ENCODE measurements at places on chromosomes 12 and 14.

DNA sequence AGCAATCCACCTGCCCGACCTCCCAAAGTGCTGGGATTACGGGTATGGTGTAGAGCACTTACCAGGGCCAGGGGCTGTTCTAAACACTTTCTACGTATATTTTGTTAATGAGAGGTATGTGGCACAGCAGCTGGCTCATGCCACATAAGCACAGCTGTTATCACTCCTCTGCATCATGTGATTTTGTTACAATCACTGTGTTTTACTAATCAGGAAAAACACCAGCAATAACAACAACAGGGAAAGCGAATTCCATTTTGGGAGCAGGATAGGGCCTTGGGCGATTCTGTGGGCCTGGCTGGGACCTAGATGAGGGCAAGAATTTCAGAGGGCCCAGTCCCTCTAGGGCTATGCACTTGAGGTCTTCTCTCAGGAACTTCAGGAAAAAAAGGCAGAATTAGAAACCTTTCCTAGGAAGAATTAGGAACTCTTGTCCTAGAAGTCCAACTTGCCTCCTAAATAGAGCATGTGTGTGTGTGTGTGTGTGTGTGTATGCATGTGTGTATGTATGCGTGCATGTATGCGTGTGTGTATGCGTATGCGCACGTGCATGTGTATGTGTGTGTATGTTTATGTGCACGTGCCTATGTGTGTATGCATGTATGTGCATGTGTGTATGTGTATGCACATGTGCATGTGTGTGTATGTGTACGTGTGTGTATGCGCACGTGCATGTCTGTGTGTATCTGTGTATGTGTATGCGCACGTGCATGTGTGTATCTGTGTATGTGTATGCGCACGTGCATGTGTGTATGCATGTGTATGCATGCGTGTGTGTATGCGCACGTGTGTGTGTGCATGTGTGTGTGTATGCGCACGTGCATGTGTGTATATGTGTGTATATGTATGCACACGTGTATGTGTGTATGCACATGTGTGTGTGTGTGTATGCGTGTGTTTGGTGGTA is 41.8 kb upstream of the CORO1C start:
- no peak for DNase-seq

- DNase-seq, result no peak
Observed at GRCh38 chr12:113500306-113500675, 28.6 kb upstream of the LHX5 start.

DNA sequence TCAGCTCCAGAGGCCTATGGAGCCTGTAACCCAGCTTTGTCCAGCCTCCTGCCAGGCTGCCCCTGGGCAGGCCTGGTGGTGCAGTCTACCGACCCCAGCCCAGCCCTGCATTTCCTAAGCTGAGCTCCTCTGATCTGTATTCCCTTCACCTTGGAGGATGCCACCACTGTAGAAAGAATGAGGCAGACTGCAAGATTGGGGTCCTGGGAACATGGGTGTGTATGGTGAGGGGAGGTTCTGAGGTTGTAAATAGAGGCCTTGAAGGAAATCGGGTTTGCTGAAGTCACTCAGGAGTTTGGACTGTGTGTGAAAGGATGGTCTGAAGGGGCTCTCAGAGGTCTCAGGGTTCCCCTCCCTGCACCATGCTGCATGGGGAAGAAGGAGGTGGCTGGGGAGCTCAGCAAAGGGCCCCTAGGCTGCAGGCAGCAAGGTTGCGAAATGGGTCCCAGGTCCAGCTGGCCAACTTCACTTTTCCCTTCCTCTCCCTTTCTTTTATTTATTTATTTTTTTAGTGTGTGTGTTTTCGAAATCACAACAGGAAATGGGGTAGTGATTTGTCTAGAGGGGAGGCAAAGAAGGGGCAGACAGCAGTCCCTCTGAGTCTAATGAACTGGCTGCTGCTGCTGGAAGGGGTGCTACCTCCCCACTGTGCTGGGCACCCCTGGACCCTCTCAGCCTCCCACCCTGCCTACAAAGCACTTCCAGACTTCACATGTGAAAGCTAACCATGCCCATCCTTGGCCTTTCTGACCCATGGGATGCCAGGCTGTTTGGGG is 1.2 kb upstream of the LRP1-AS start:
- peak; percentile 74 for DNase-seq

DNA sequence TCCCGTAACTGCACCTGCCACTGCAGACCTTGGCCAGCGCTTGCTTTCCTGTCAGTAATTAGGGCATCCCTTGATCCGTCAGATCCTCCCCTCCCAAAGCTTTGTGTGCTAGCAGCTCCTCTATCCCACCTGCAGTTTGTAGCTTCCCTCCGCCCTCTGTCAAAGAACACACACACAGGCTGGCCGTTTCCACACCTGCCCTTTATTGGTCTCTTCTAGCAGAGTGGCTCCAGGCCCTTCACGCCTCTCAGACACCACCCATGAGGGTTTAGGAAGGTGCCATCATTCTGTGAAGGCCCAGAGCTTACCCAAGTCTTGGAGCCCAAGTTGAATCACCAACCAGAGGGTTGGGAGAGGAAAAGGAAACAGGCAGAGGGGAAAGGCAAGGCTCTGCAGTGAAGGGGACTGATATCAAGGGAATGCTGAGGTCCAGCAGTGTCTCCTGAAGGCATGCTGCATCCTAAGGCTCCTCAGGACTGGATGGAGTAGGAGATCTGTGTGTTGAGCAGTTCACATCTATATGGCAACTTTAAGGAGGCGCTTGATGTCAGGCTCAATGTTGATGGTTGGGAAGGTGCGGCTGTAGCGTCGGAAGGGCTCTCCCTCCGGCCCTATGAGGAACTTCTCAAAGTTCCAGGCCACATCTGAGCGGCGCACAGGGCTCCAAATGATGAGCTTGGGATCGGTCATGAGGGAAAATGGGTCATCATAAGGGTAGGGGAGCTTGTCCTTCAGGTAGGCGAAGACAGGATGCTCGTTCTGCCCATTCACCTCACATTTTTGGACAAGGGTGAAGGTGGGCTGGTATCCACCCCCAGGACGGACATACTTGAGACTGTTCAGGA is 3.4 kb downstream of the GPX2 start:
- no peak for DNase-seq

GRCh38 chr14:50062438-50063085 is 53.8 kb downstream of the VCPKMT start:
- DNase-seq, result peak; percentile 58

- DNase-seq, result no peak
Observed at GRCh38 chr14:34580381-34580780, 40.9 kb upstream of the EAPP start.

DNA sequence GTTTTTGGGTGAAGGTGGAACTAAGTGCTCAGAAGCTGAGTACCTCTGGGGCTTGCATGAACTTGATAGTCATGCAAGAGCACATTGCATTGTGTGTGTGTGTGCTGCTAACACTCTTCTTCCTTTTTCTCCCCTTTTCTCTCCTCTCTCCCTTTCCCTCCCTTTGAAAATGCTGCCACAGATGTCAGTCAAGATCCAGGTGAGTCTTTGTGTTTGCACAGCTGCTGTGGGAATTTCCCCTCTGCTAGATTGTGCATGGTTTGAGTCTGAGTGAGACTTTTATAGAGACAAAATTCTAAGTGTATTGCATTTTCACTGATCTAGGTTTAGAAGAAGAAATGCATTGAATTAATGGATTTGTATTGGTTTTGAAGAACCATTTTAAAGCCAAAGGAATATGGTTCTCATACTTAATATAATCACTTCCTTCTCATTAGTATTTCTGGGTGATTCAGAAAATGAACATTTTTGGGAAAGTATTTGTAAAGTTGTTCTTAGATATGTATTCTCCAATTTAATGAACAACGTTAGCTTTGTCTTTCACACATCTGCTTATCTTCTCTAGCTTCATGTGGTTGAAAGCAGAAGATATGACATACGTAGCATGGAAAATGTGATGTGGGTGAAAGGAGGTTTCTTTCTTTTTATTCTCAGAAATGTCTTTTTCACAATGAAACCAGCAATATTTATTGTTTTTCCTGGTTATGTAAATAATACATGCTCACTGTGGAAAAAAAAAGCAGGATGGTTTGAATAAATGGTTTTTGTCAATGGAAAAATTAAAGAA is 108.5 kb downstream of the NRXN3 start:
- no peak for DNase-seq

DNA sequence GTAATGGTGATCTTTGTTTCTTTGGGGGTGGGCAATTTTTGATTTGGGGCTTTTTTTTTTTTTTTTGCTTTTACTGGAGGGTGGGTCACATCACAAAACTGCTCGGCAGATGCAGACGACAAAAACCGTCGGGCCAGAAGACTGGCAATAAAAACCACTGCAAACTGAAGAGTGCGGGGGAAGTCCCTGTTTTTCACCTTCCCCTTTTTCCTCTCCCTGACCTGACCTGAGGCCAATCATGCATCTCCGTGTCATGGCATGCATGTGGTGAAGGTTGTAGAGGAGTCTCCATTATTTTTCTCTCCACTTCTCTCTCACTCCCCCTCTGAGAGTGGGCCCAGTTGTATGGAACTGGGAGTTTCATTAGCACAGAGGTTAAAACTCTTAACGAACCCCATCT is 57.5 kb downstream of the AP5M1 start:
- no peak for DNase-seq

GRCh38 chr14:106067935-106068334 is 541.6 kb downstream of the TMEM121 start:
- DNase-seq, result no peak

- no peak for DNase-seq
Observed at GRCh38 chr12:48961331-48961730, 4.0 kb upstream of the ARF3 start.

GRCh38 chr14:33525626-33526025 is 425.2 kb downstream of the EGLN3 start:
- DNase-seq, result no peak

DNA sequence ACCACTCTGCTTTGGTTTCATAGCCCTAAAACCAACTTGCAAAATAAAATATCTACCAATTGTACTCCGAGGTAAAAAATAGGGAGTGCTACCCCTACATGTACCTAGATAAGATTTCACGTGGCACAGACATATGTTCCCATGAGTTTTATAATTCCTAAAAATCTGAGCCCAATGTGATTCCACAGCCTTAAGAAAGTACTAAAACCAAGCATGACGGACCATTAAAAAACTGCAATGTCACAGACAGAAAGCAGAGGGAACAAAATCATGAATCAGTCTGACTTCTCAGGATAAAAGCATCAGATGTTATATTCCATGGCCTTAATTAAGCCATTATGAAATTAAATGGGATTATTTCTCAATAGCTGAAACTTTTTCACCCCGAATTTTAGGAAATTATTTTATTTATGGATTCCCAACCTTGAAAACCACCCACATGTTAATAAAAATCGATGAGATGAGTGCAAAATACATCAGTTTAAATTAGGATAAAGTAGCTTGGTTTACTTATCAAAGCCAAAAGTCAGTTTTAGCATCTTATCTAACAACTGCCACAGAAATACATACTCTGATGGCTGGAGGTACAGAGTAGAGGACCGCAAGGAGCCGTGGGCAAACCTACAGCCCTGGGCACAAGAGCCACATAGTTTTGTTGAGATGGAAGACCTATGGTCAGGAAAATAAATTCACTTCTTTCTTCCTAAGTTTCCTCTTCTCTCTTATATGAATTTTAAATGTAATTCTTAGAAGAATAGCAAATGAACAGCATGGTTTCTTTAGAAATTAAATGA is 4.5 kb downstream of the ITPR2 start:
- no peak for DNase-seq

GRCh38 chr12:20917819-20918218 is 107.3 kb downstream of the SLCO1B3 start:
- DNase-seq, result no peak

DNA sequence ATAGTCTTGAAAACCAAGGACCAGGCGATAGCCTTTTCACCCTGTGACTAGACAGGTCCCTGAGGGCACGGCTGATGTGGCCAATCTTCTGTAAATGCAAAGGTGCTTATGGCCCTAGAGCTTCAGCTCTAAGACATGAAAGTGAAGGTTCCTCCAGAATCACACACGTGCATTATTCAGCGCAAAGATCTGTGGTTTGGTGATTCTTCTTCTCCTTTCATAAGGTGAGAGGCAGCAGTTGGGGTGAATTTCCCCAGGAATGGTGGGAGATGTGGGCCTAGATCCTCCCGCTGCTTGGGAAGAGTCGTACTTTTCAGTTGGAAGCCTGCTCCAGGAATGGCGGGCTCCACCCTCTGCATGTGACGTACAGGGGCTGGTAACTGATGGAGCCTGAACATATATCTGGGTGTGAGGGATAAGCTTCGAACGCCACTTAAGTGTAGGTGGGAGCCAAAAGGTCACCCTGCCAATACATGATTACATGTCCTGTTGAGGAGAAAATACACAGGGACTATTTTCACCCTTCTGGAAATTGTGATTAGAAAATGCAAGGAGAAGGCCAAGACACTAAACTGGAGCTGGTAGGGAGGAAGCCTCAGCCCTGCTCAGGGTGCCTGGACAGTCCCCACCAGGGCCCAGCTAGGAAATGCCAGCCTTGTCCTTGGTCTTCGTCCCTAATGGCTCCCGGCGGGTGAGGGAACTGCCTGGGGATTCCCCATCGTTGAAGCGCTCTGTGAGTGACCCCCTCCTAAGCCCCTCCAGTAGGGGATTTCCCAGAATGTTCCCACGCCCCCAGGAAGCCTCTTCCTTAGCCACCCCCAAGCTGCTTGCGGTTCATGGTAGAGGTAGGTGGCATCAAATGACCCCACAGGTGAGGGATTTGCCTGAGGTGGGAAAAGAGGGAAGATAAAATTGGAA is 17.6 kb downstream of the BATF start:
- peak; percentile 68 for DNase-seq

- peak; percentile 52 for DNase-seq
Observed at GRCh38 chr12:99055299-99055698, 410.2 kb downstream of the APAF1 start.

Data from inflammatory macrophage treated with lipopolysaccharide for 4 hours (primary cell).